ENCODE measurements at places on chromosomes 6 and 20.

DNA sequence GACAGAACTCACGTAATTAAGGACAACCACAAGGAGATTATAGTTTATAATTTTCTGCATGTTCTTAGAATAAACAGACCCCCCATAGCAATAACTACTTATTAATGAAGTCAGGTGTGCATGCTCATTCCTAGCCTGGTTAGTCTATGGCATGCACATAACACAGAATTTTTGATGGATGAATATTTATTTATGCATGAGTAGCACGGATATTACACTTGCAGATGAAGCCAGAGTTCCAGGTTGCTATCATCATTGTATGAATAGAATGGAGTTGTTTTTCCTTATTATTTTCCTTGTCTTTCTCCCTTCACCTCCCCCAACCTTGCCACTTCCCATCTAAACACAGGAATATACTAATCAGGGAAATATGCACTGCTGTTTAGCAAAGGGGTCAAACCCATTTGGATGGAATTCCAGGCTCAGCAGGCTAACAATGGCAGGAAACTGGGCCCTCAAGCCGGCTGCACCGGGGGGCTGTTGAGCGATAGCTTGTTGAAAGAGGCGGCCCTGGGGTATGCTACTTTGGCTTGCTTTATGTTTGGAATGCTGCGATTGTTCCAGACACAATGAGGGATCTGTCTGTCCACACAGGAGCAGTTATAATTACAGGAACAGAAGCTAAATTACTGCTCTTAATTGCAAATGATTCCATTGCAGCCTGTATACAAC is 112.6 kb downstream of the TMEM170B start:
- DNase-seq: no peak

- no peak for DNase-seq
Measured at GRCh38 chr6:122180132-122180531, 219.3 kb upstream of the HSF2 start.

- DNase-seq: no peak
Measured at GRCh38 chr6:16540804-16541752, 220.2 kb downstream of the ATXN1 start.

DNA sequence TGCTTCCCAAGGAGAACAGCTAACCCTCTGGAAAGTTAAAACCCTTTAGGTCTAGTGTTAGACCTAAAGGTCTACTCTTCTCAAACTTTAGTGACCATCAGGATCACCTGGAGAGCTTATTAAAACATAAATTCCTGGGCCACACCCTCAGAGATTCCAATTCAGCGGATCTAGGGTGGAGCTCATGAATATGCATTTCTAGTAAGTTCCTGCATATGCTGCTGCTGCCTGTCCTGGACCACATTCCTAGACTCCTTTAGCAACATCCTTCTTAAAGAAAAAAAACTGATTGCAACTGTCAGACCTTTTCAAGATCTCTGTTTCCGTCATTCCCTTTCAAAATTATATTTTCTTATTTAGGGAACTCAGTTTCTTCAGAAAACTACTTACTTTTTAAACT is 31.2 kb downstream of the SNAP25 start:
- no peak for DNase-seq

DNA sequence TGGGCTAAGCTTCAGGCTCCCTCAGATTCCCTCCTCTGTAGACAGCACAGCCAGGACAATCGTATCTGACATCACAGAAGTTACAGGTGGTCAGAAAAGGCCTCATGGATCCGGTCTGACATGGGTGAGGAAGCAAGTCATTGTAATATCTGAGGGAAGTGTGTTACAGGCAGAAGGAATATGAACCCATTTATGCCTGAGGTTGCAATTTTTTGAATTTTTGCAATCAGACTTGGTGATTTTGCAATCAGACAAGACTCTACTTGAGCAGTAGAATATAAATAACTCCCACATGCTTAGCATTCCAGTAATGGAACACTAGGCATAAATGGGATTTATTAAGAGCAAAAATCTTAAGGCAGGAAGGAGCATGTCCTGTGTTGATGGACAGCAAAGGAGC is 52.1 kb downstream of the CBLN4 start:
- DNase-seq: no peak

DNA sequence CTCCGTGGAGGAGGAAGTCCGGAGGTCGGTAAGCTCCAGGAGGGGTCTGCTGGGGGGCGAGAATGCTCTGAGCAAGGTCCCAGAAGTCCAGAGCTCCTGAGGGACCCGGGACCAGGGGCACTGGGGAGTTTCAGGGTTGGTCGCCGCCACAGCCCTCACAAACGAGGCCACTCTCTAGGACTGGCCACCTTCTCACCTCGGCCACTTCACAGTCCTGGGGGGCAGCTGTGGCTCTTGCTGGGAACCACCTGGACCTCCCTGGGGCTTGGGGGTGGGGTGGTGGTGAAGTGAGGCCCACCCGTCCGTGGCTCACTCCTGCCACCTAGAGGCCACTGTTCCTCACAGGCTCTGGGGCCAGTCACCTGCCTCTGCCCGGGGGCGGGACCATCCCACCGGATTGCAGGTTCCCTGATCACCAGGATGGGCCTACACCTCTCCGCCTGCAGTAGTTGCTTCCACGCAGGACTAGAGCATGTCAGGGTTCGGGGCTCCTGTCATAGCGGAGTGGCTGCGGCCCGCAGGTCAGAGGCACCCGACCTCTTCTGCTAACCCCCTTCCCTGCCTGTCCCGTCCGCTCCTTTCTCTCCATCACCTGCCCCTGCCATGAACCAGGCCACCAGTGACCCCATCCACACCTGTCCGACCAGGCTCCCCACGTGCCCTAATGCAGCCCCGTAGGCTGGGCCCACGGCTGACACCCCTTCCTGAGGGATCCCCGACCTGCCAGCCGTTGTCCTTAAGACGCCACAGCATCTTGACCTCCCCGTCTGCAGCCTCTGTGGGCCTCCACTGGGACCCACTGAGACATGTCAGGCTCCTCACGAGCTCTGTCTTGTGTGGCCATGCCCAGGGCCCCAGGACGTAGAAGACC is 5.1 kb upstream of the TCEA2 start:
- DNase-seq: peak; percentile 71

- DNase-seq: no peak
Measured at GRCh38 chr20:11111191-11111590, 437.4 kb upstream of the JAG1 start.

- DNase-seq: no peak
Measured at GRCh38 chr6:11202513-11203305, 29.8 kb downstream of the NEDD9 start.

- no peak for DNase-seq
Measured at GRCh38 chr6:109308018-109308492, 74.2 kb downstream of the CD164 start.

DNA sequence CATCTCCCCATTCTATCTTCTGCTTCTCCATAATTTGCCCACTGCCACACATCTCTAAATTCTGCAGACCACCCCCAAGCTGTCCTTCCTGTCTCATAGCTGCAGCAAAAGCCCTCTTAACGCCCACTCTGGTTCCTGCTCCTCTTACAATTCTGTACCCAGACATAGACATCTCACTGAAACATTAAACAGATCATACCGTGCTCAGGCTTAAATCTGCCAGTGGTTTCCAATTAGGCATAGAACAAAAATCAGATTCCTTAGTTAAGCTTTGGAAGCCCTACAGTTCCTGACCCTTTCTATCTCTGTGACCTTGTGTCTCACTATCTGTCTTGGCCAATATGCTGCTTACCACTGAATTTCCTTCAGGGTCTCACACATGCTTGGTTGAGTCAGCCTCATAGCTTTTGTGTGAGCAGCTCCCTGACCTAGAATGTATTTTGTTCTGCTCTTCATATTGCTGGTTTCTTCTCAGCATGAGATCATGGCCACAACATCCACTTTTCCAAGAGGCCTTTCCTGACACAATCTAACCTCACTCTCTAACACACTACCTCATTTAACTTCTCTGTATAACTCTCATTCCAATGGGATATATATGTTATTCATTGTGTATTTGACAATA is 749.7 kb downstream of the MAFB start:
- no peak for DNase-seq

GRCh38 chr6:31945507-31946369 is at the start of gene CFB:
CFB (plus strand) TSS chr6:31946095; CDS start chr6:31946222, 127 bp downstream.
- no peak for DNase-seq

GRCh38 chr6:135496800-135497411 is 634 bp downstream of the AHI1 start:
- no peak for DNase-seq

DNA sequence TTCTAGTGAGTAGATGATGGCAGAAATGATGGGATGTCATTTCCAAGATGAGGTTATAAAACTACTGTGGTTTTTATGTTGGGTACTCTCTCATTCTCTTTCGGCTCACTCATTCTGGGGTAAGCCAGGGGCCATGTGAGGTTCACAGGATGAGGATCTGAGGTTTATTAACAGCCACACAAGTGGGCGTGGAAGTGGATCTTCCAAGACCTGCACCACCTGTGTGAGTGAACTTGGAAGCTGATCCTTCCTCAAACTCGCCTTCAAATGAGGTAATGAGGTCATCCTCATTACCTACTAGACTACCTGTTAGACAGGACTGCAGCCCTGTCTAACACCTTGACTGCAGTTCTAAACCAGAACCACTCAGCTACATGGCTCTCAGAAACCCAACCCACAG is 45.1 kb upstream of the TAGAP start:
- no peak for DNase-seq

- no peak for DNase-seq
Measured at GRCh38 chr6:159829526-159829925, 29.4 kb downstream of the PNLDC1 start.

GRCh38 chr20:44616604-44616964 is 34.2 kb downstream of the PKIG start:
- DNase-seq: no peak

DNA sequence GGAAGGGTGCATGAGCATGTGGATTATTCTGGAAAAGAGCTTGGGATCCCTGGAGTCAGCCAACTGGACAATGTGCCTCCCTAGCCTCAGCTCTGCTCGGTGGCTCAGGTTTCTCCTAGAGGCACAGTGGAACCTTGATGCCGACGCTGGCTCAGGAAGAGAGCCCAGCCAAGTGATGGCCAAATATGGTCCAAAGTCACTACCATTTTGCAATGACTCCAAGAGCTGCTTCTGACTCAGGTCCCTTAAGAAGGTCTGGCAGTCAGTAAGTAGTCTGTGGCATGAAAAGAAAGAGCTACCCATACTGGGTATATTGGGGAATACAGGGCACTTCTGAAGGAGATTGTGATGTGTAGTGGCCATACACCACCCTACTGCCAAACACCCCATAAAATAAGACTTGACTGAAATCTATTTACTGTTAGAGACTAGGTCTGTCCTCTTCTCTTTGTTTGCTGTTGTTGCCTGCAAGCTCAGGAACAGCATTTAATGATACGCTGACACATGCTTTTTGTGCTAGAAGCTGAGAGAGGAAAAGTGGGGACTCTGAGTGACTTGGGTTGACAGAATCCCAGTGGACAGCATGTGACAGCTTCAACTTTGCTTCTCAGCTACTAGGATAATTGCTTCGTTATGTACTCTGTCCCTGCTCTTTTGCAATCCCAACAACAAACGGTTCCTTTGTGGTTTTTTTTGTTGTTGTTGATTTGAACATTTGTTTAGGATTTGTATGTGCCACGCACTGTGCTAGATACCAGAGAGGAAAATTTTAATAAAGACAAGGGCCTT is 30.3 kb upstream of the OGFRL1 start:
- DNase-seq: no peak

All from stimulated activated CD4-positive, alpha-beta T cell treated with anti-CD3 and anti-CD28 coated beads, Interleukin-15, amount 100 ng/mL, for 1 hour (primary cell).